ENCODE measurements at places on chromosomes 3 and 15.

DNA sequence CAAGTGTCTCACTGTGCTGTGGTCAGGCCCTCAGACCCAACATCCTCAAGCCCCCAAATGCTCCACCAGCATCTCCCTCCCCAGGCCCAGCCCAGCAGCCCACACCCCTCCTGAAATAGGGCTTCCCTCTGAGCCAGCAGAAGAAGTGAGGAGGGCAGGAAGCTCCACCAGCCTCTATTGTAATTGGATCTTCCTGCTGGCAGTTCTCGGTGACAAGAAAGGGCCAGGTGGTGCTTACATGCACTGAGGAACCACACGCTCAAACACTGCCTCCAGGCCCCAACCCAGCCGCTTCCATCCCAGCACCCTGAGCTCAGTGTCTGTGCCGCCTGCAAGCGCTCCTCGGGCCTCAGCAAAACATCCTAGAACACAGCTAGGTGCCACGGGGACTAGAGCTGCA, 96.7 kb downstream of the ATP10A start:
- no peak for DNase-seq

DNA sequence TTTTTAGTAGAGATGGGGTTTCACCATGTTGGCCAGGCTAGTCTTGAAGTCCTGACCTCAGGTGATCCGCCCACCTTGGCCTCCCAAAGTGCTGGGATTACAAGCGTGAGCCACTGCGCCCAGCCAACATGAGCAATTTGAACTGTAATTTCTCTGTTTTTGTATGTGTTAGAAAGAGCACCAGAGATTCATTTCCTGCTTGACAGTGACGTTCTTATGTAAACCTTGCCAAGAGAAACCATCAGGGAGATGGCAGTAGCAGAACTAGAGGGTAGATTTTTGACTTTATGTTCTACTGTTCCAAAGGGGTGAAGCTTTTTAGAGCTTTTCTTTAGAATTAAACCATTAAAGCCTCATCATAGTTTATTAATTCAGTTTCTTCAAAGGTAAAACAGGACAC, 148.1 kb upstream of the UMPS start:
- no peak for DNase-seq

GRCh38 chr15:78808550-78808949, 2.7 kb downstream of the ADAMTS7 start:
- no peak for DNase-seq

DNA sequence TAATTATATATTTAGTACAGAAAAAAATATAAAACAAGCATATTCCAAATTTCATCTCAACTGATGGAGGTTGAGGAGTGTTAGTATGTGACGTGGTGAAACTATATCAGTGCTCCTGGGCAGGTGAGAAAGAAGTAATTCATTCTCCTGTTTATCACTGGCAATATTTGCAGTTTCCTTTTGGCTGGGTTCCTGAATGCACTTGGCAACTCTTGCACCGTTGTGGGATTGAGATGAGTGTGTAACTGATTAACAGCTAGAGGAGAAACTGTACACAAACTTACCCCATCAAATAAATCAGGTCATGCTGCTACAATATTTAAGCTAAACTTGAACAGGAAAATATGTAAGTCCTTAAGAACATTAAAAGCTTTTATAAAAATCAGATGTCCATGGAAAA, 2.1 kb upstream of the ATP13A4 start:
- DNase-seq: no peak

DNA sequence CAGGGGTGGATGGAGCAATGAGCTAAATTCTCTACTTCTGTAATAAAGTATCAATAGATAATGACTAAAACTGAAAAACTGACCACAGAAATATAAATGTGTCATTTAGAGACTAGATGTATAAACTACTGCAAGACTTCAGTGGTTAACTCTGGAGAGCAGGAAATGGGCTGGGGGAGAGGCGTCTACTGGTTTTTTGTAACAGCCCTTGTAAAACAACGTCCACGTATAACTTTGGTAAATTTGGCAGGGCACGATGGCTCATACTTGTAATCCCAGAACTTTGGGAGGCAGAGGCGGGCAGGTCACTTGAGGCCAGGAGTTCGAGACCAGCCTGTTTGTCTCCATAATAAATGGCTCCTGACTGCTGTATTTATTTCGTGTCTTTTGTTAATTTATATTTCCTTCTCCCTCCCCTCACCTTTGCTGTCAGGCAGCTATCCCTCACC, 12.5 kb downstream of the RAB27A start:
- DNase-seq: no peak

DNA sequence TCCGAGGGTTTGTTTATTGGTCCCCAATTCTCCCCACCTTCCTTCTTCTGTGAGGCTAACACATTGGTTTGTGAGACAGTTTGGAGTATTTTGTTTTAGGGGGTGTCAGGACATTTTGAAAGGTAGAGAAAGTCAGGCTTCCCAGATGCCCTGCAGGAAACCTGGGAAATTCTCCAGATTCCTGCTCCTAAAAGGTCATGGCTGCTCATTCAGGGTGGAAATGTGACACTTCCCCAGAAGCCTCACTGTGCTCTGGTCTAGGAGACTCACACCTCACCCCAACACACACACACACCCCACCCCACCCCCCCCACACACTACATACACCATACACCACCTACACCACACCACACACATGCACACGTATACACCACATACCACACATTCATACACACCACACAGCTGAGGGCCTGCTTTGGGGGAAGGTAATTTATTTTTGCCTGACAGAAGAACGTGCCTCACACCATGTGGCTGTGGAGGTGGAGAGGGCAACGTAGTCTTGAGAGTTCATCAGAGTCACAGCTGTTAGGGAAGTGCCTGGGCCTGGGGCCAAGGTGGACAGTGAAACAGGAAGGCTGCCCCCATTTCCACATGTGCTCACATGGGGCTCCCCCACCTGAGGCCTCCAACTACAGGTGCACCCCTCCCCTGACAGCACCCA, 40.4 kb upstream of the LIMD1 start:
- peak; percentile 42 for DNase-seq

- no peak for DNase-seq
These were observed 23.0 kb upstream of the BFSP2 start for GRCh38 chr3:133376810-133377209.

DNA sequence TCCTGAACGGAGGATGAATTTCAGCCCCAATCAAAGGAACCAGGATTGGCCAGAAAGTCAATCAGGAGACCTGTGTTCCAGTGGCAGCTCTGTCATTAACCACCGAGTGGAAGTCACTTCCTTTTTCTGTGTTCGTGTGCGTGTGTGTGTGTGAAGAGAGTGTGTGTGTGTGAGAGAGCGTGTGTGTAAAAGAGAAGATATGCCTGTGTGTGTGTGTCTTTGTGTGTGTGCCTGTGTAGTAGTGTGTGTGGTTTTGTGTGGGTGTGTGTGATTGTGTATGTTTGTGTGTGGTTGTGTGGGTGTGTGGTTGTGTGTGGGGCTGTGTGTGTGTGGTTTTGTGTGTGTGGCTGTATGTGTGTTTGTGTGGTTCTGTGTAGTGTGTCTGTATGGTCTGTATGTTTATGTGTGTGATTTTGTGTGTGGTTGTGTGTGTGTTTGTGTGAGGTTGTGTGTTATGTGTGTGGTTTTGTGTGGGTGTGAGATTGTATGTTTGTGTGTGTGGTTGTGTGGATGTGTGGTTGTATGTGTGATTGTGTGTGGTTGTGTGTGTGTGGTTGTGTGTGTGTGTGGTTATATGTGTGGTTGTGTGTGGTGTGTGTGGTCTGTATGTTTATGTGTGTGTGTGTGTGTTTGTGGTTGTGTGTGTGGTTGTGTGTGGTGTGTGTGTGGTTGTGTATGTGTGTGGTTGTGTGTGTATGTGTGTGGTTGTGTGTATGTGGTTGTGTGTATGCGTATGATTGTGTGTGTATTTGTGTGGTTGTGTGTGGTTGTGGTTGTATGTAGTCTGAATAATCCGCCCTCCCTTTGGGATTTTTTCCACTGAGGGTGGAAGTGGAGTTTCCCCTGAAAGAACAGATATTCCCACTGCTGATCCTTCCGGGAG, 314.4 kb downstream of the SHQ1 start:
- DNase-seq: no peak

DNA sequence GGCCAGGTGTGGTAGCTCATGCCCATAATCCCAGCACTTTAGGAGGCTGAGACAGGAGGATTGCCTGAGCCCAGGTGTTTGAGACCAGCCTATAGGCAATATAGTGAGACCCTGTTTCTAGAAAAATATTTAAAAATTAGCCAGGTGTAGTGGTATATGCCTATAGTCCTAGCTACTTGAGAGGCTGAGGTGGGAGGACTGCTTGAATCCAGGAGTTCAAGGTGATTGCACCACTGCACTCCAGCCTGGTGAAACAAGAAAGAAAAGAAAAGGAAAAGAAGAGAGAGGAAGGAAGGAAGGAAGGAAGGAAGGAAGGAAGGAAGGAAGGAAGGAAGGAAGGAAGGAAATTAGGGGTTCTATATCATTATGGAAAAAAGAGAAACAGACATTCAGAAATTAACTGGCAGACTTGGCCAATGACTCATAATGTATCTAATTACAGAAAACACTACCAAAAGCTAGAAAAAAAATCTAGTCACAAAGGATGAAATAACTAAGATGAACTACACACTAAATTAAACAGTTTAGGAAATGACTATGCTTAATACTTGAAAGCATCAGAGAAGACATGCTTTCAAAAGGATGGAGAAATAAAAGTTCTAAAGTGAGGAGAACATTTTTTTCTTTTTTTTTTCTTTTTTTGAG, 45.4 kb upstream of the TERB2 start:
- DNase-seq: no peak

GRCh38 chr15:98620020-98620419, 28.3 kb upstream of the IGF1R start:
- no peak for DNase-seq

GRCh38 chr3:155572085-155572484, 172.8 kb downstream of the PLCH1 start:
- DNase-seq: peak; percentile 25

GRCh38 chr15:87843312-87843711, 413.2 kb downstream of the NTRK3 start:
- no peak for DNase-seq

GRCh38 chr3:197311591-197311990, 13.2 kb upstream of the DLG1 start:
- no peak for DNase-seq

DNA sequence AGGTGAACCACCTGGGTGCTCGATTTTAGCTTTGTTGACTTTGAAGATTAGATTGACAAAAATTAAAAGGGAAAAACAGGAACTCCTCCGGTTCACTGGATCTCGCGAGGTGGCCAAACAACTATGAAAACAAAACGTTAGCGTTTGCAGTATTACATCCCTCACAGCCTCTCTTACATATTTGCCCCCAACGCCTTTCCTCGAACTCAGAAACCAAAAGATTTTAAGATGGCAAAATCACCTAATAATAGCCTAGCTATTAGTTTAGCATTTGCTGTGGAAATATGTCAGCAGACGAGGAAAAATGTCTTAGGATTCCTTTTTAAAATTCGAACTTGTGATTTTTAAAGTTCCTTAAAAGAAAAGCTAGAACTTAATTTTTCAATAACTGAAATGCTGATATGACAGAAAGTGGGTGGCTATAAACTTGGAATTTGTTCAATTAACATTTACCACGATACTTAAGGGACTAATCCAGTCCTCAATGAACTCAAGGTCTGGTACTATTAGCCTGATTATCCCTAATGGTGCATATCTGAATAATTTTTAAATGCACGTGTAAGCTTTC, 491 bp upstream of the SENP7 start:
- no peak for DNase-seq

- no peak for DNase-seq
These were observed 61.3 kb downstream of the CTDSPL start for GRCh38 chr3:37922721-37923568.

GRCh38 chr15:57255751-57256341, 120.5 kb upstream of the CGNL1 start:
- no peak for DNase-seq

- DNase-seq: no peak
These were observed 1.7 kb upstream of the TGM5 start for GRCh38 chr15:43268111-43269105.

GRCh38 chr3:102480139-102480538, 45.3 kb downstream of the ZPLD1 start:
- DNase-seq: no peak

DNA sequence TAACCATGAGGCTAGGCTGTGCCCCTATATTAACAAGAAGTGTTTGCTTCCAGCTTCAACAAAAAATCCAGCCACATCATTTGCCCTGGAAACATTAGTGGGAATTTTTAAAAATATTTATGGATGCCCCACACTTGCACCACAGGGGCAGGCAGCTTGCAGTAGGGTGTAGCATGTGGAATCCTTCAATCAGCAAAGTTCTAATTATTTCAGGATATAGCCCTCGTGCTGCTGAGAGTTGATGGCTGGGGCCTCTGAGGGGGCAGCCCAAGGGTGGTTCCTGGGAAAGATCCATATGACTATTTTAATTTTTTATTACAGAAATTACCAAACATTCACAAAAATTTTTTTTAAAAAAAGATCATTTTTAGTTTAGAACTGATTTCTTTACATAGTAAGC, 35.1 kb upstream of the LMCD1 start:
- DNase-seq: no peak

DNA sequence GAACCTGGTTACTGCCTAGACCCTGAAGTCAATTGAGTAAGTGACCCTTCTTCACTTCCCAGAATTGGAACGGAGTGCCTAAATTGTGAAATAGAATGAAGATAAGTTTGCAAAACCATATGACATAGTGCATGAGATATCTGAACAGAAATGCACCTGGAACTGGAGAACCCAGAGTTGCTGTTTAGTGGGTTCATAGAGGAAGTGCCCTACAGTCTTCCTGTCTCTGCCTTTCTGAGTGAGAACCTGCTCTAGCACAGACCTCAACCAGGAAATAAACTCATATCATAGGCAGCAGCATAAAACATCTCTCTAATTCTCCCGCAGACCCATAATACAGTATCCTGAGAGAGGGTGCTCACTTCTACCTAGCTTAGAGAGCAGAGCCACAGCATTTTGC, 82.9 kb downstream of the EOMES start:
- no peak for DNase-seq

GRCh38 chr15:88805031-88805780, 2.0 kb downstream of the ACAN start:
- no peak for DNase-seq

GRCh38 chr15:79169526-79170133, 79.0 kb upstream of the RASGRF1 start:
- no peak for DNase-seq
